Astrocyte of the spinal cord (primary cell): ENCODE measurements at places on chromosomes 6 and 20.

DNA sequence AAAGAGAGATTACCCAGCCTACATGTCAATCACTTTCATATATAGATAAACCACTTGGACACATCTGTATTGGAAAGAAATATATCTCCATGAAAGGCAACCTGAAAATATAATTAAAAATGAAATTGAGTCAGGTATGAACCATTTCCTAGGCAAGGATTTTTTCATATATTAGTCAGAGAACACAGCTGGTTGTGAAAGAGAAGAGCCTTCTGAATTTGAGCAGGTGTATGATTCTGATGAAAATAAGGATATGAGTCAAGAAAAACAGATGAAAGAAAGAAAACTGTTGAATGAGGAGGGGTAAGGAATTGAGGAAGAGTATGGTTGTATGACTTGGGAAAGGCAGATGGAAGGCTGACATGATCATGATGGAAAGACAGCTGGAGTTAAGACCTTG, 441.1 kb downstream of the HAO1 start:
- DNase-seq, result no peak

DNA sequence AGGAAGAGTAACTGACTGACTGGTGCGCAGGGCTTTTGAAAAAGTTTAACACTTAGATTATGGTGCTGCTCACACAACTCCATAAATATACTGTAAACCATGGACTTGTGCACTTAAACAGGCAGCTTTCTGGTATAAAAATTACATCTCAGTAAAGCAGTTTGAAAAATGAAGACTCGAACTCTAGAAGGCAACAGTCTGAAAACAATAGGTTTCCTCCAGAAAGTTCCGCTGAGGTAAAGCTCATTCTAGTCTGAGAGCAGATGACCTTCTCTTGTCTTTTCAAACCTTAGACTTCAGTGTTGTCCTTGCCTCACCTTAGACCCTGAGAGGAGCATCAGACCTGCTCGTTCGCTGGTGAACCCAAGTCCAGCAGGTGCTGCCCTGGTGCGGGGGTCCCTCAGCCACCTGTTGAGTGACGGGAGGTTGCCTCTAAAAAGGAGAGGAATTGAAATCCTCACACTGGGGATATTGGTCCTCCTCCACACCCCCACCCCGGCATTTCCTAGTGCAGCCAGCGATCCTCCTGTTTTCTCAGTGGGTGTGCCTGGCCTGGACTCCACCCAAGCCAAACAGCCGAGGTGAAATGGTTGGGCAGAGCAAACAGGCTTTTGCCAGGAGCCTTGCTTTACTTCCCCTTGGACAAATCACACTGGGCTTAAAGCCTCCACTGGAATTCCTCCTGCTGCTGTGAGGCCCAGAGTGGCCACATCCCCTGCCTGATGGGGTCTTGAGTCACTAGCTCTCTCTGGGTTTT, 14.7 kb upstream of the PYGB start:
- DNase-seq, result peak; percentile 94

- peak; percentile 14 for DNase-seq
These were observed 59.1 kb downstream of the CEP43 start for GRCh38 chr6:167058261-167058660.

DNA sequence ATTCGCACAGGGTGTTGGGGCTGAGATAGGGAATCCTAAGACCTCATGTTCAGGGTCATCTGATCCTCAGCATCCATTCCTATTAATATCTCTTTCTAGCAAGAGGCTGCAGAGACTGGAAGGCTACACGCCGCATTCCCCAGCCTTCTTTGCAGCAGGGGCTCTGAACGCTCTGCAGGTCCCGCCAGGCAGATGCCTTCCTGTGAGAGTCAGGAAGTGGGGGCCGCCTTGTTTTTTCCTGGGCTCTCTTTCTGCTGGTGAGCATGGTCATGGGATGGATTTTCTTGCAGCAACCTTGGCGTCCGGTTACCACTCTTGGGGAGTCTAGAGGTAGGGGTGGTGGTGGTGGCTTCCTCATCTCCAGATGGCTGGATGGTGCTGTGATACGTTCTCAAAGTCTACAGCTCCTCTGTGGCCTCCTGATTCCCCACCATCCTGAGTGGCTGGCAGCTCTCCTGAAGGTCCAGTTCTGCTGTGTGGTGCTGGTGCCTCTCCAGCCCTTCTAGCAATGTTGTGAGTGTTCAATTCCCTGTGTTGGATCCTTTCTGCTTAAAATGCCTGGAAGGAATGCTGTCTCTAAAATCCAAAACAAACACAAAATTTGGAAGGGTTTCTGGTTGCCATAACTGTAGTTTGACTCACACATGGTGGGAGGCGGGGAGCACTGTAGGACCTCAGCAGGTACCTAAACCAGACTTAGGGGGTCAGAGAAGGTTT, 111.9 kb downstream of the CEBPB start:
- peak; percentile 50 for DNase-seq

- DNase-seq, result no peak
These were observed 20.3 kb upstream of the SPDEF start for GRCh38 chr6:34576286-34576955.

DNA sequence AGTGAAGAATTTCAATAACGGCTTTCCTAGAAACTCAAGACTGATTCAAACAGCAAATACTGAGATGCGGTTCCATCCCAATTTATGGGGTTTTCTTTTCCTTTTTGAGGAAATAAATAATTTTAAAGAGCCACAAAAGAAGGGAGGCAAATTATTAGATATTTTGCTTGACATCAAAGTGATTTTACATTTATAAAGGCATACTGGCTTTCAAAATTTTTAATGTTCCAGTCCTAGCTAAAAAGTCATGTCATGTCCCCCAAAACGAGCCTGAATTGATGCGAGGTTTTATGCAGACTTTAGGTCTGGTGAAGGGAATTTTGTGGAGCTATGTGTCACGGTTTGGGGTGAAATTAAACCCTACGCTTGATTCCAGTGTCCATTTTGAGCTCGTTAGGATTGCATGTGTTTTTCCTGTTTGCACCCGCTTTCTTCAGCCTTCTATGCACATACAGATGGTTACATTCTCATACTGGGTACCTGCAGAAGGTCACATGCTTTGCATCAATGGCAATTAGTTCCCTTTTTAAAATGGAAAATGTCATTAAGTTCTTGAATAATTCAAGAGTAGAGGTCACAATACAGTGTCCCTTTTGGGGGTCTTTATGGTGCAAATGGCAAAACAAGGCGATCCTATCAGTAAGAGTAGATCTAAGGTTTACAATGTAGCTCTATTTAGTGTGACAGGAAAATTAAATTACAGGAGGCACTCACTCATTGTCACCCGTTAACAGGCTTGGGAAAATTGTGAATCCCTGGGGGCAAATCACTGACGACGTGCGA, 17.3 kb downstream of the FOXA2 start:
- no peak for DNase-seq

DNA sequence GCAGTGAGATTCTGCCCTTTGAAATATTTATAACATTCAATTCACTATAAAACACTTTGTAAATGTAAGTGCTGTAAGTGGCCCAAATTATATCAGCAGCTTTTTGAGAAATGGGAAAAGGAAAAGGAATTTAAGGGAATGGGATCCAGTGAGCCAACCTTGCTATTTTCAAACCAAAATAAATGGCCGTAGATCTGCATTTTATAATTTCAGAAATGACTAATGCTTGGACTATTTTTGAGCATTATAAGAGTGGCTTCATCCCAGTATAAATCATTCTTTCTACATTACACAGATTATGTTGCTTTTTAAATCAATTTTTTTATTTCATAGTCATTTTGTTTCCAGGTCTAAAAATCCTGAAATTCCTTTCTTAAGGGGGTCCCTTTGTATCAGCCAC, 49.2 kb downstream of the ANKRD6 start:
- DNase-seq, result no peak
